NCI-H69 (cell line): ENCODE measurements at places on chromosomes 2 and 18.

- DNase-seq: peak; percentile 99
Measured at GRCh38 chr18:398935-399630, 101.4 kb downstream of the COLEC12 start.

DNA sequence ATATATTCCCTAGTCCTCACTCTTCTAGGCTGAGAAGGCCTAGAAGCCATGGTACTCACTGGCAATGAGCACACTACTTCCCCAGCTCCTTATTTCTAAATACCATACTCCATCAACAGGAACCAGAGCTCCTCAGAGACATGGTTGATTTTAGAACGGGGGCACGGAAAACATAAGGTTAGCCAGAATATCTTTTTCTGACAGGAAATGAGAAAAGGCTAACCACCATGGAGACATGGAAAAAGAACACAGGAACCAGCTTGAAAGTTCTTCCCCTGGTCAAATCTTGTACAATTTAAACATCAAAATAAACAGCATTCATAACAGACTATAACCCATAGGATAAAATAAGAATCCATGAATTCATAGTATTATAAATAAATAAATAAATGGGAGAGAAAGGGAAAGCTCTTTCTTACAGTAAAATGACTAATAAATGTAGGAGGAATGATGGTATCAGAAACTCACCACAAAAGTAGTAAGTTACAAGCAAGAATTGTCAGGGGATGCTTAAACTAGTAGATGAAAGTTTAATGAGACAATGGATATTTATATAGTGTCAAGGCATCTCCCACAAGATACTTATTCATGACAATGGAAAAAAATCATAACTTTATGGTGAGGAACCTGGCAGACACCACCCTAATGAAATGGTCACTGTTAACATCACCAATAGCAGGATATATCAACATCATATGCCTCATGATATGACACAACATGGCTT, 20.6 kb upstream of the GCC2 start:
- DNase-seq: no peak

DNA sequence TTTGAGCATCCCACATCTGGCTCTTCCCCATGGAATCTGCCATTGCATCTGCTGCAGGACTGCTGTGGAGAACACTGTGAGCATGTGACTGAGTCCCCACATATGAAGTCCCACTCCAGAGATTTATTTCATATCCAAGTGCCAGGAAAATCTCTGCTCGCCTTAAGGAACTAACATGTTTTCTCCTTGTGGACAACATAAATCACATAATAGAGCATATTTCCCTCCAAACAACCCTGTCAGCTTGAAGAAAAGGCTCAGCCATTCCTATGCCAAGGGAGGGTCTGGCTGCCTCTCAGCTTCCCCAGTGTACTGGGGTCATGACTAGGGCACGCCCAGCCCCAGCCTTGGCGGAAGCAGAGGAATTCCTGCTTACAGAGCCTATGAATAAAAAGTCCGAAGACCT, 193.7 kb downstream of the DNER start:
- no peak for DNase-seq

GRCh38 chr18:47953471-47953931, 23.0 kb upstream of the SMAD2 start:
- peak; percentile 98 for DNase-seq

- peak; percentile 4 for DNase-seq
Measured at GRCh38 chr2:171529914-171530313, 7.6 kb downstream of the CYBRD1 start.

DNA sequence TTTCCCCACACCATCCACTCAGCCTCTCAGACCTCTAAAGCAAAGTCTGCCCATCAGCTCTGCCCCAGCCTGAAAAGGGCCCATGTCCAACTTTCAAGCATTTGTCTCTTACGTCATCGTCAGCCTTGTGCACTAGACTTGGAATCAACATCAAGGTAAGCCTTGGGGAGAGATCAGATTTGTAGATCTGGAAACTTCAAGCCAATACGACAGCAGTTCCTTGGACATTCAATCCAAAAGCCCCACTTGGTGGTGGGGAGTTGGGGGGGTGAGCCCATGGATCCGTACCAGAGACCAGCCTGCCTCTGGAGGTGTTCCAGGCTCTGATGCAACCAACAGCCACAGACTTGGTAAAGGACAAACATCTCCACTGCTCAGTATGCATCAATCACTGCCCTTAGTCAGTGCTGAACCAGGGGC, 206.8 kb upstream of the MEIS1 start:
- DNase-seq: no peak

GRCh38 chr18:48119204-48119603, 188.7 kb upstream of the SMAD2 start:
- DNase-seq: no peak

- no peak for DNase-seq
Measured at GRCh38 chr18:5627776-5628511, 84.1 kb upstream of the EPB41L3 start.

DNA sequence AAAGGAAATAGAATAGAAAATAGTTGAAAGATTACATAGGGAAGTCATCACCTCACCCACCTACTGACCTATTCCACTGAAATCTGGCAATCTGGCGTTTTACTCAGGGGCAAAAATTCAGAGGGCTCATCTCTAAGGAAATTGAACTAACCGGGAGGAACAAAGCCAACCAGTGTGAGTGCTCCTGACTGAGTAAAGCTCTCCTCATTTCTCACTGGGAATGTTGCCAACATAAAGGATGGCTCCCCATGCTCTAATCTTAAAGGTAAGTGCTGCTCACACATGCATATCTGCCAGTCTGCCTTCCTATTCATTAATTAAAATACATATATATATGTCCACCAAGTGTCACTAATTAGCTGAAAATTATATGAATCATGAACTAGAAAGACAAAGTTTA, 13.5 kb upstream of the DOK6 start:
- peak; percentile 81 for DNase-seq

GRCh38 chr2:129913695-129914495, 65.6 kb upstream of the RAB6C start:
- DNase-seq: no peak

- DNase-seq: no peak
Measured at GRCh38 chr2:105782123-105782522, 37.4 kb downstream of the NCK2 start.

- DNase-seq: no peak
Measured at GRCh38 chr18:42183746-42184145, 228.7 kb downstream of the PIK3C3 start.

DNA sequence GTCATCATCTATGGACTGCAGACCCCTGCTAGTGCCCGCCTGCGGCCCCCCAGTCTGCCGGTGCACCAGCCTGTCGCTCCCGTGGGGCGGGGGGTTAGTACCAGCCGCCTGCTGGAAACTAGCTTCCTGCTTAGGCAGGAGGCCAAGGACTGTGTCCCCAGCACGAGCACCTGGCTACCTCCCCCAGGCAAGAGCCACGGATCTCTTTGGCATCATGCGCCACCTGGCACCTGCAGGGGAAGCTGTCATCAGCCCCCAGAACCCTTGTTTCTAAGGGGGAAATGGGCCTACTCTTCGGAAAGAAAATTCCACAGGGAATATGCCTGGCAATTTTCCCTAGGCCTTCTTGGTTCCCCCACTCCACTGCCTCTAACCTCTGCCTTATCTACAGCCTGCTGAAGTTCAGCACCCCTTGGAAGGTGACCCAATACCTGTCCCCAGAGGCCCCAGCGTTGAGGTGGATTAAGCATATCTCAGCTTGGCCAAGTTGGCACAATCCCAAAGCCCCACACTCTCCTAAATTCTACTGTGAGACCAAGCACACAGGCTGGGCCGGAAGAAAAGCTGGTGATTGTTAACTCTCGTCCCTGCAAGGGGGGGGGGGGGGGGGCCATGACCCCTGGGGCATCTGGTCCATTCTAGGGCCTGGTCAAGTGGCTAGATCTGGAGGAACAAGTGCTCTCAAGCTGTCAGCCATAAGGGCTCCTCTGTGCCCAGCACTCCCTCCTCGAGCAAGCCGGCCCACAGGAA, 62.0 kb upstream of the POMC start:
- peak; percentile 73 for DNase-seq

DNA sequence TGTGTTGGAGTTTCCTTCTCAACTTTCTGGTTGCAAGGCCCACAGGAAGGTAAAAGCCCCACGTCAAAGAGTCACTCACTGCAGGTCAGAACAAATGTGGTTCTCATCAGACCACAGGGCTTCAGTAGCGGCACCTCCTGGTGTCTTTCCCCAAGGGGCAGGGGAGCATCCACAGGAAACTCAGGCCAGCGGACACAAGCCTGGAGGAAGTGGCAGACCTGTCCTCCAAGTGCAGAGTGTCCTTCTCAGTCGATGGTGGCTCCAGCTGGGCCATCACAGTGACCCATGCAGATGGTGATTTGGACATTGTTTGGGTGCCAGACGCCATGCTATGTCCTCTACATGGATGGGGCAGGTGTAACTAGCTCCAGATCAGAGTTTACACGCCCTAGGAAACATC, 84.9 kb downstream of the ACKR3 start:
- DNase-seq: no peak

DNA sequence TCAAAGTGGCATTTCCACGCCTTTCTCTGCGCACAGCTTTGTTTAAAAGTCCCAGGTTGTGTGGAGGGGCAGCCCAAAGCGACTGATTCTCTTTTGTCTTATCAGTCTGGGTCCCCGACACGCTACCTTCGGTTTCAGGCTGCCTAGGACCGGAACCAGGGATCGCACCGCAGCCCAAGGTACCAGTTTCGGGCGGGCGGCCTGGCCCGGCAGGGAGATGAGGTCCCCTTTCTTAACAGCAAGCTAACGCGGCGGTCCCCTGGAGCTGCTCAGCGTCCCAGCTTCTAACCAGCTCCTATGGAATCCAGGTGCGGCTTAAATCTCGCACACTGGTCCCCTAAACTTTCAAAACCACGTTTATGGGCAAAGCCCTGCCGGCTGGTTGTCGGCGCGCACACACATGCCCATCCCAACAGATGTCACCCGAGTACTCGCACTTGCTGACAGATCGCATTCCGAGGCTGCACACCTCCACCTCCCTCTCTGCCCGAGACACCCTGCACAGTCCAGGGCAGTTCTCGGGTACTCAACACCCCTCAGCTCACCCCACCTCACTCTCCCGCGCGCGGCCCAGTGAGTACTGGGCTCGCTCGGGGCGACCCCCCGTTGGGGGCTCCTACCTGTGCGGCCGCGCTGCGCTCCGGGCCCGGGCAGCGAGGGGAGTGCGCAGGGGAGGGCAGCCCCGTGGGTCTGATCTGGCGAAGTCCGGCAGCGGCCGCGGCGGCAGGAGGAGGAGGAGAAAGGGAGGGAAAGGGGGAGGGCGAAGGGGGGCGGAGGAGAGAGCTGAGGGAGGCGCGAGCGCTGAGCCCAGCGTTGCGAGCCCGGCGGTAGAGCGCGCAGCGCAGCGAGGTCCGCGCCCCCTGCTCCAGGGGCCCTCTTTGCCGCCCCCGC, at the start of gene EFEMP1:
Gene EFEMP1, minus strand, starts transcription at position 692 of the 891 bp plus-strand sequence. CDS start 1,342 bp downstream, outside the sequence.
- DNase-seq: peak; percentile 76

- no peak for DNase-seq
Measured at GRCh38 chr18:52826994-52827393, 487.0 kb downstream of the DCC start.

DNA sequence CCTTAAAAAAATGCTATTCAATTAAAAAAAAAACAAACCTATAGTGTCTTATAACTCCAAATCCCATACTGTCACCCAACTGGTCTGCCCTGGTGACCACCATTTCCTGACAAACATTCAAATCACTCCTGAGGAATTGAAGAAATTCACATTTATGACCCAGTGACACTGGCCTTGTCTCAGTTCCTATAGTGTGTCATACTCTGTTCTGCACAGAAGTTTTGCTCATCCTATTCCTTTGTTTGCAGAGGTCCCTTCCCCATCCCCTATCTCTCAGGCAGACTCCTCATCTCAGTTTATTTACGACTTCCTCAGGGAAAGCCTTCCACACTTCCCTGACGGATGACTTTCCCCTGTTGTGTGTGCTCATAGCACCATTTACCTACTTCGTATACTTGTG, 14.7 kb downstream of the ZC3H6 start:
- DNase-seq: no peak

DNA sequence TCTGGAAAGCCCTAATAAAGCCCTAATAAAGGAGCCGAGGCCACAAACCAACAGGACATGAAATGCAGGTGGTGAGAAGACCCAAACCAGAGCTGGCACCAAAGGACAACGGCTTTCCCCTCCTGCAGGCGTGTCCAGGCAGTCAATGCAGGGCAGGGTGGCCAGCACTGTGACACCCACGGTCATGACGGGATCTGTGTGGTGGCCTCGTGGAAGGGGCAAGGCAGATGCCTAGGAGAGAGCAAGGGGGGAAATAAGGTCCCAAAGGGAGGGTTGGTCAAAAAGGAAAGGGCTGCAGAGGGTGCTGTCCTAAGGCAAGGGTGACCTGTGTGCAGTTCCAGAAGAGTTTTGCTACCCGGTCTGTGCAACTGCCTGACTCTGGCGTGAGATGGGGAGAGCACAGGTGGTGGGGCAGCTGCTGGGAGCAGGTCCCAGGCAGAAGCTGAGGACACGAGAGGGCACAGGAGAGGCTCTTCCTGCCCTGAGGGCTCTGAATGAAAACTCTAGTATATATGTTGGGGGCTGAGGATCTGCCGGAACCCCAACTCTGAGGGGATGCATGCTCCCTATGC, 156.7 kb downstream of the TPO start:
- no peak for DNase-seq

GRCh38 chr18:48921305-48922225, 29.2 kb downstream of the SMAD7 start:
- DNase-seq: no peak

GRCh38 chr2:205883965-205884364, 201.7 kb downstream of the NRP2 start:
- DNase-seq: peak; percentile 69

- no peak for DNase-seq
Measured at GRCh38 chr2:177328056-177328455, 63.5 kb upstream of the NFE2L2 start.

DNA sequence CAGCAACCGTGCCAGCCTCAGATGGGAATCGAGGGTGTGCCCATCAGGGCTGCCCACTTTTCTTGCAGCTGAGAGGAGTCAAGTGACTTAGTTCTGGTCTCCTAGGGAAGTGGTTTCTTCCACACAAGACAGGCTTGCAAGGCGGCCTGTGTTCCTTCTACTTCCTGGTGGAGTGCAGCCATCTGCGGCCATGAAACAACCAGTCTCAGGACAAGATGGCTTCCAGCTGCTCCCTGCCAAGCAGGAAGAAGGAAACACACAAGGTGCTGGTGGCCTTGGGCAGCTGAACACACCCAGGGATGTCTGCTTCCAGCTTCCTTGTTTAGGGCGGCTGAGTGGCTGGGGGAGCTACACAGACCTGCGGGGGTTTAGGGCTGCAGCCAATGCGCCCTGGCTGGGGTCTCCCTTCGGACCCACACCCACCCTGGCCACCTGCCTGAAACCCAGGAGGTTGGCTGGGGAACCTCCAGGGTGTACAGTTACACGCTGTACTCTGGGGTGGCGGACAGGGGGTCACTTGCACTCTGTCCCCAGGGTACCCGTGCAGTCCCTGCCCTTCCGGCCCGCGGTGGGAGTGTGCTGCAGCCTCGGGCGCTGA, 34.7 kb downstream of the PTPN18 start:
- DNase-seq: peak; percentile 17

DNA sequence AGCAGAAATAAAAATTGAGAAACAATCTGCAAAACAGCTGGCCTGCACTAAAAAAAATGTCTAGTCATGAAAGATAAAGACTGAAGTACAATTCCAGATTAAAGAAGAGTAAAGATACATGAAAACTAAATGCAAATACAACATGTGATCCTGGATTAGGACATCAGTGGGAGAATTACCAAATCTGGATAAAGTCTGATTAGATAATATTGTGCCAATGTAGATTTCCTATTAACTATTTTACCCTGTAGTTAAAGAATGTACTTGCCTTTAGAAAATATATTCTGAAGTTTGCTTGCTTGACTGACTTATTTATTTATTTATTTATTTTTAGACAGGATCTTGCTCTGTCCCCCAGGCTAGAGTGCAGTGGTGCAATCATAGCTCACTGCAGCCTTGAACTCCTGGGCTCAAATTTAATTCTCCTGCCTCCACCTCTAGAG, 58.7 kb downstream of the ASXL2 start:
- DNase-seq: no peak

- no peak for DNase-seq
Measured at GRCh38 chr2:215974700-215975429, 38.5 kb downstream of the MREG start.
